ENCODE measurements at places on chromosomes 2 and 18. TPM values are rescaled to one million over a fixed set of nuclear protein-coding genes. Genes with fewer than 3 reads are reported as not detected.

- DNase-seq, result no peak
These were observed 79.9 kb downstream of the EPAS1 start for GRCh38 chr2:46377101-46377581.

DNA sequence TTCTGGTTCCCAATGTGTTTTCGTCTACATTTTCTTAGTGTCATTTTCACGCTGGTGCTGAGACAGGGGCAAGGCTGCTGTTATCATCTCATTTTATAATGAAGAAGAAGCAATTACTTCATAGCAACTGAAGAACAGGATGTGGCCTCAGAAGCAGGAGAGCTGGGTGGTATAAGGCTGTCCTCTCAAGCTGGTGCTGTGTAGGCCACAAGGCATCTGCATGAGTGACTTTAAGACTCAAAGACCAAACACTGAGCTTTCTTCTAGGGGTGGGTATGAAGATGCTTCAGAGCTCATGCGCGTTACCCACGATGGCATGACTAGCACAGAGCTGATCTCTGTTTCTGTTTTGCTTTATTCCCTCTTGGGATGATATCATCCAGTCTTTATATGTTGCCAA is 7.3 kb downstream of the IL36G start:
- DNase-seq, result peak; percentile 55

DNA sequence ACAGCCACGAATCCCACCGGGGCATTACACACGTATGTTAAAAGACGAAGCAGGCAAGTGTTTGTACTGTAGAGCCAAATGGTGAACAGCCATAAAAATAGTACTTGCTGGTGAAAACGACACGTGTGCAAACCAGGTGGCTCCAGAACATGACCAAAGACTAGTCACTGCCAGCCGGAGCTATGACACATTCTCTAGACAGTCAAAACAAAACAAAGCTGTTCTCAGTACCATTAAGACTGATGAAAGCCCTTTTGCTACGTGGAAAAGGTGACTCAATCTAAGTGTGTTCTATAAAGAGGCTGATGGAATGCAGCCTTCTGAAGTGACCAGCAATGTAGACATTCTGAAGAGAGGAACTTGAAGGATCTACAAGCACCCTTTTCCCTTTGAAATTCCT is 367.7 kb upstream of the NETO1 start:
- no peak for DNase-seq

GRCh38 chr2:109638795-109639194 is 24.6 kb downstream of the SOWAHC start:
- DNase-seq, result no peak

DNA sequence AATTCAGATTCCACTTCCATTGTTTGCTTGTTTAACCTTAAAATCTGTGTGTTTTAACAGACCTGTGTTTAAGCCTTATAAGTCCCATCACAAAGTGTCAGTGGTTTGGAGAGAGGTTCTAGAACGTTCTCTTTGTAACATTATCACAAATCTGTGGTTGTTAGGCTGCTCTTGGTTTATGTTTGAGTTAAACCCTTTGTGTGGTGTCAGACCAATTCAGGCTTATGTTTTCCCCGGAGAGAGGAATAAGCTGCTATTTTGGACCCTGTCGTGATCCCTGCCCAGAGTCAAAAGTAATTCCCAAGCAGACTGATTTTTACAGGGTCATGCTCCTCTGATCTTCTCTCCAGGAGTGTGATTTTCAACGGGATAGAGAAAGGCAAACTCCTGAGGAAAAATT is 43.8 kb upstream of the LTBP1 start:
- DNase-seq, result no peak

DNA sequence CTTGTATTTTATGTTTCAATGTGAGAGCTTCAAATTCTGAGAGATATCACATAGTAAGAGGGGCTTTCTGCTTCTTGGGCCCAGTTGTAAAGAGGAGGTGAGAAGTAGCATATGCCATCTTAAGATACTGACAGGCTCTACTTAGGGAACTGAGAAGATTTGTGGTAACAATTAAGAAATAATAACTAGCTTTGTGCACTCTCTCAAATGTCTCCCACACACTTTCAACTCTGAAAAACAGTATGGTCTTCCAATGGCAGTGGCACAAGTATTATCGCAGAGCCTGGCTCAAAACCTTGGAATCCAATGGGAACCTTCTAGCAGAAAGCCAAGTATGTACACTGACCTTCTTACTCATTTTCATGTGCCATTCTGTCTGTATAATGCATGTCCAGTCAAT is 80.3 kb upstream of the FAM237A start:
- no peak for DNase-seq

DNA sequence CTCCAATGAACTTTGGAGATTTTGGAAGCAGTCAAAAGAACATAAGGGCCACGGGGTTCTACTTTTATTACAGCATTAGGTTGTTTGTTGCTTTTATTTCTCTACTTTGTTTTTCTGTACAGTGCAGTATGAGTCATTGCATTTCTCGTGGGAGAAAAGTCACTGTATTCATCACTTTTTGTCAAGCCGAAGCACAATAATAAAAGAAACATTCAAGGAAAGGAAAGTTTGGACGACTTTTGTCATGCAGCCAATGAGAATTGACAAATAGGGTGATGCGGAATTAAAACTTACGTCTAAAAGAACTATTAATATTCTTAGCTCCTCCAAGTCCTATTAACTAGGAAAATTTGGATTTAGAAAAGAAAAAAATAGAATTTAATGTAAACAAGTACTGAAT is 209.9 kb downstream of the TMEM182 start:
- DNase-seq, result no peak

- DNase-seq, result no peak
These were observed 86.6 kb downstream of the CCBE1 start for GRCh38 chr18:59610546-59611140.

GRCh38 chr18:318791-319291 is 51.0 kb upstream of the THOC1 start:
- no peak for DNase-seq

- DNase-seq, result no peak
These were observed 683.5 kb downstream of the TMEM182 start for GRCh38 chr2:103445347-103445746.

DNA sequence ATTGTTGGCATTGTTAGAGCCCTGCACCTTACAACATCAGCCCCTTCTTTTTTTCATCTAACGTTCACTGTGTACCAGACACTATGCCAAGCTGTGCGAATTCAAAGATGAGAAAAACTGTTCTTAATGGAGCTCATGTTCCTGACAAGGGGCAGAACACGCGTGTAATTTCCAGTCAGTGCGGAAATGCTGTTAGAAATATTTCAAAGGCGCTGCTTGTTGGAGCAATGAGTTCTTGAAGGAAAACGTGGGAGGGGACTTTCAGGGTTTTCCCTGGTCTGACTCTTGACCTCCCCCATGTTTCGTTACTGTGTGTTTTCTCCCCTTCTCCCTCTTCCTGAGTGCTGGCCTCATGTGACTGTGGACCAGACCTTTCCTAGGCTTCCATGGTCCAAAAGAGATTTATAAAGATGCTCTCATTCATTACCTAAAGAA is 1.5 kb downstream of the MTHFD2 start:
- DNase-seq, result peak; percentile 67

DNA sequence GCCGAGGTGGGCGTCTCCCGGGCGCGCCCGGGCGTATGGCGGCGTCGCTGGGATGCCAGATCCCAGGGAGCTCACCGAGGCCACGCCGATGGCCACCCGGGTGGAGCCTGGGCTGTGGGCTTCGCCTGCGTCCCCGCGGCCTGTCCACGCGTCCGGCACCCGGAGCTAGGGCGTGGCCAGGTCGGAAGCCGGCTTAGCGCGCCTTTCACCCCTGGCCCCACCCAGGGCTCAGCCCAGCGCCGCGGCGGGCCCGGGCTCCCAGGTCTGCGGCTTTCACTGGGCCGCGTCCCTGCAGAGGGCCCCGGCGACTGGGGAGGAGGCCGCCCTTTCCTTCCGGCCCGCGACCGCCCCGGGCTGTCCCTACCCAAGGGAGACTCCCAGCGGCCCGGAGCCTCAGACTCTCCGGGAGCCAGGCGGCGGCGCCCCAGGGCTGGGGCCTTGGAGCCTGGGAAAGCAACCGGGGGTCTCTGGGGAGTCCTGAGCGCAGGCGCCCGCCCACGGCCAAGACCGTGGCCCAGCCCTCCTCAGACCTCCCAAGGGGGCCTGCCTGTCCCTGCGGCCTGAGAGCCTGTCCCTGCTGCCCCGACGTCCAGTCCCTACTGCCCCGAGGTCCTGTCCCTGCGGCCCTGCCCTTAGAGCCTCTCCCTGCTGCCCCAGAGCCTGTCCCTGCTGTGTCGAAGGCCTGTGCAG is 36.3 kb upstream of the ITM2C start:
- no peak for DNase-seq

- DNase-seq, result peak; percentile 14
These were observed 32.4 kb upstream of the VIT start for GRCh38 chr2:36663851-36664695.

The UPP2 gene
- total RNA-seq, result not detected

The POTEC gene
- total RNA-seq, result not detected

The PXDN gene
- total RNA-seq, result not detected

The GKN1 gene
- total RNA-seq, result not detected

The UXS1 gene
- total RNA-seq, result 39.2 TPM

The TRABD2A gene
- total RNA-seq, result 29.6 TPM

The IL36G gene
- not detected for total RNA-seq
